ENCODE measurements at places on chromosomes 6 and 20.

DNA sequence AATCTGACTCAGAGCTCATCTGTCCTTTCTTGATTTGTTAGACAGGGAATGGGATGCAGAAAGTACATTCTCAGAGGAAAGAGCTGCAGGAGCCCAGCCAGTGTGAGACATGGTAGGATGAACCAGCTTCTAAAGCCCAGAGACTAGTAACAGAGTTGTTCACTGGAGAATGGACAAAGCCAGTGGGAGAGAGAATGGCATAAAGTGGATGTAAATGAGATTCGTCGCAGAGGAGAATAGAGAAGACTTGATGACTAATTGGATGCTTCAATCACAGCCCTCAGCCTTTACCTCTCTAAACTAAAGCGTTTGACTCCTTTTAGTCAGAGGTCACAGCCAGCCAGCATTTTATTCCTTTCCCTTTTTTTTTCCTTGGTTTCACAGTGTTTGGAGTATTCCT lies 25.5 kb upstream of the L3MBTL3 start:
- no peak for DNase-seq

GRCh38 chr6:160420969-160421556 lies 72.9 kb downstream of the SLC22A3 start:
- no peak for DNase-seq

GRCh38 chr6:106569428-106569827 lies 59.9 kb downstream of the RTN4IP1 start:
- DNase-seq, result no peak

GRCh38 chr20:62413896-62414481 lies 6.9 kb upstream of the CABLES2 start:
- DNase-seq, result no peak

GRCh38 chr20:36043892-36044515 lies 75.6 kb downstream of the CNBD2 start:
- no peak for DNase-seq

DNA sequence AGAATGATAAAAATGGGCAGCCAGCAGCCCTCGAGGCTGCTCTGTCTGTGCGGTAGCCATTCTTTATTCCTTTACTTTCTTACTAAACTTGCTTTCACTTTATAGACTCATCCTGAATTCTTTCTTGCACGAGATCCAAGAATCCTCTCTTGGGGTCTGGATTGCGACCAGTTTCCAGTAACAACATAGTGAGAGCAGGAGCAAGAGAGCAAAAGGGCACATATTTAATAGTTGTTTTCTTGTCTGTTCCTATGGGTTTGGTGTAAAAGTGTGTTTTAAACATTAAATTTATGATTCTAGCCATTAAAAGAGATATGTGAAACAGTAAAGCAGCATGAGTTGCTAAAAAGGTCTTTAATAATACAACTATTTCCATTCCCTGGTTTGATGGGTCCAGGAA lies 78.8 kb upstream of the OPRM1 start:
- DNase-seq, result no peak

DNA sequence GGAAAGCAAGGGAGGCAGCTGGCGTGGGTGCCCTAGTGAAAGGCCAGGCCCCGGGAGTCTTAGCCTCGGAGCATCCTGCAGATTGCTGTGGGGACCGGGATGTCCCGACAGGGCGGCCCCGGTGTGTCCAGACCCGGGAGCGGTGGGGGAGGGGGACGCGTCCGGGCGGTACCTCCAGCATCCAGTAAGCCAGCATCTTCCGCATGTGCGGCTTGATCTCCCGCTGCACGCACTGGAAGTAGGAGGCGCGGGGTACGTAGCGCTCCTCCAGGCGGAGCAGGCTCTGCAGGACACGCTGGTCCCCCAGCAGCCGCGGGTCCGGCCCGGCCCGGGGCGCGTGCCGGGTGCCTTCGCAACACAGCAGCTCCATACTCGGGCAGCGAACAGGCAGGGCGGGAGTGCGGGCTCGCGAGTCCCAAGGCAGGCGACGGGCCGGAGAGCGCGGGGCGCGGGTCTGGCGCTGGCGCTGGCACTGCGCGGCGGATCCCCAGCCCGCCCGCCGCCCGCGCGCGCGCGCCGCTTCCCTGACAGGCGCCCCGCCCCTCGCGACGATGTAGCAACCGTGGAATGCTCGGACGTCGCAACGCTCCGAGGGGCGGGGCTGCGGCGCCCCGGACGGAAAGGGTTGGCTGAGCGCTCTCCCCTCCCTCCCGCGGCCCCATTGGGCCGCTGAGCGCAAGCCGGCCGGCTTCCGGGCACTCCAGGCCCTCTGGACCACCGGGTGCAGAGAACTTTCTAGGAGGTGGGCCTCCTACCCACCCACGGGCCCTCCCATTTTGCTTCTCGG lies at the start of gene CCND3:
Gene CCND3 (minus strand): TSS at position 529 of the 787 bp plus-strand sequence. CDS start 159 bp downstream, at position 370.
- peak; percentile 87 for DNase-seq

- no peak for DNase-seq
These were observed 159.3 kb downstream of the PREX1 start for GRCh38 chr20:48668451-48668946.

GRCh38 chr6:90424580-90424979 lies 127.9 kb upstream of the BACH2 start:
- no peak for DNase-seq

DNA sequence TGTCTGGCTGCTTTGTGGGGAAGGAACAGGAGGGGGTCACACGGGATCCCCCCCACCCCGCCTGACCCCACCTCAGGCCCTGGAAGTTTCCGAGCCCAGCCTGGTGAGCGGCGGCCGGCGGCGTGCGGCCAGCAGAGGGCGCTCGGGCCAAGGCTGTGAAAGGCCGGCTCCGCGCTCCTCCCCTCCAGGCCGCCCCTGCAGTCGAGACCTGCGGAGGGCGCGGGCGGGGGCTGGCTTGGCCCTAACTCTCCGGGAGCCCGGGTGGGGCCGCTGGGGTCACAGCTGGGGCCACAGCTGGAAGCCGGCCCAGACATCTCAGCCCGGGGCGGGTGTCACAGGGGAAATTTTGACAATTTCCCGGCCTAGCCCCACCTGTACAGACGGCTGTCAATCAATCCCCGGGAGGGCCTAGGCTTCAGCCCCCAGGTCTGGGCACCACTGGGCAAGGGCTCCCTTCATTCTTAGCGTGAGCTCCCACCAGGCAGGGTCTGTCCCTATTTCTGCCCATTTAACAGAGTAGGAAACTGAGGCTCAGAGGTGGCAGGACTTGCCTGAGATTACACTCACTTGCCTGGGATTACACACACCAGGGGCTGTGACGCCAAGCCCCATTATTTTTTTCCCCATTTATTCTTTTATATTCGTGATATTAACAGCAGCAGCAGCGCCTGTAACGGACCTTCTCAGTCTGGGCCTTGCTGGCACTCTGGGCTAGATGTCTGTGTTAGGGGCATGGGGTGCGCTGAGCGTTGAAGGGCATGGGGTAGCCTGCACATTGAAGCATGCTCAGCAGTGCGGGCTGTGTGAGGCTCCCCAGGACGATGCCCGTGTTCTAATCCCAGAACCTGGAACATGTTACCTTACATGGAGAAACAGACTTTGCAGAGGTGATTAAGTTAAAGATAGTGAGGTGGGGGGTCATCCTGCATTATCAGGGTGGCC lies 23.0 kb downstream of the ZBP1 start:
- peak; percentile 71 for DNase-seq

DNA sequence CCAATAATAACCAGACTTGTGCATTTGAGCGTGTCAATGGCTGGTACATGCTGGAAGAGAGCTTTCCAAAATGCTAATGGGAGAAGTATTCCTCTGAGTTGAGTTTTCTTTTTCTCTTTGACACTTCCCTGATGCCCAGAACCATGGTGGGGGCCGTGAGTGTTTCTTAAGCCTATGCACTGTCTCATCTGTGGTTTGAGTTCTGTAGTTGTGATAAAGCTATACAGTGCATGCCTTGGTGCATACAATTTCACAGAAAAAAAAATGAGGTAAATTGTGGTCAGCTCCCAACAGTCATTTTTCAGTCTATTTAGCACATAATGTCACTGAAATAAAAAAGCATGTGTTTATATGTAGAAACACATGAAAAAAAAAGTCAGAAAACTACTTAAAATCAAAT lies 204.8 kb downstream of the HDGFL1 start:
- no peak for DNase-seq

DNA sequence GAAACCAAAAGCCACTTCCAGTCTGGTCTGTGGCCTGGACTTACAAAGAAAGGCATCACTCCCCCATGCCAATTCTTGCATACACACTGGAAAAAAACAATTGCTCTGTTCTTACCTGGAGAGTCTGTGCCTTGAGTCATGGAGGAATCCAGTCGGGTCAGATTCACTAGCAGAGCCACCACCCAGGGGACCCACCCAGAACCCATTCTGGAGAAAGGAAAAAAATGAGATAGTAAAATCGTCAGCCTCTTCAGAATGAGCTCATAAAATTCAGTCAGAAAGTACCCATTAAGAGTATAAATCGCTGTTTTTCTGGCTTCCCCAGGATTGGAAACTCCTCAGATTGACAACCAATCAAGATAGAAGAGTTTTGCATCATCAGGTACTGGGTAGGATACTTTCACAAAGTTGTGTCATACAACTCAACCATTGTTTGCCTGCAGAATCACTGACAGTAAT lies at the start of gene HLA-DOB:
Gene HLA-DOB (minus strand): TSS at position 257 of the 459 bp plus-strand sequence. CDS start 51 bp downstream, at position 206.
- no peak for DNase-seq

DNA sequence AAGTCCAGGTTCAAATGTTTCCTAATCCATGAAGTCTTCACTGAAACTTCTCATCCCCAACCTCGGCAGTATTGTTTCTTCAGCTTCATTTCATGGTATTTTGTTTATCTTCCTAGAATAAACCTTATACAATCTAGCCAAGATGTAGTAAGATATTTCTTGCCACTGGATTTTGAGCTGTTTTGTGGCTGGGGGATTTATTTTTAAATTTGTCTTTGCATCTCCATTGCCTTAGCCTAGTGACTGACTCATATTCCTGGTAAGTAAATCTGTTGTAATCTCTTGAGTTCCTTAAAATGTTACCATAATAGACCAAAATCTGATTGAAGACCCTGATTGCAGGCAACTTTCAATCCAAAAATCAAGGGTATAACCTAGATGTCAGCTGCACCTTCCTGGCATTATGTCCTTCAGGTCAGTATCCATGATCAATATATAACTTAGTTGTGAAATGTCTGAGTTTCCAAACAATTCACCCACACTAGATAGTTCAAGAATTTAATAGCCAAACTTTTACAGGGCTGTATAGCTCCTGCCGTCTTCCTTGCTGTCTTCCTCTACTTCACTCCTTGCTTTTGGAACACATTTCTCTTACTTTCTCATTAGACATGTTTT lies 4.7 kb upstream of the TRMT11 start:
- no peak for DNase-seq

- no peak for DNase-seq
These were observed 15.1 kb downstream of the ATRN start for GRCh38 chr20:3485913-3486312.

GRCh38 chr6:111685526-111685925 lies 79.8 kb upstream of the TRAF3IP2 start:
- no peak for DNase-seq

- DNase-seq, result no peak
These were observed 83.5 kb downstream of the NCOA3 start for GRCh38 chr20:47585087-47585747.

DNA sequence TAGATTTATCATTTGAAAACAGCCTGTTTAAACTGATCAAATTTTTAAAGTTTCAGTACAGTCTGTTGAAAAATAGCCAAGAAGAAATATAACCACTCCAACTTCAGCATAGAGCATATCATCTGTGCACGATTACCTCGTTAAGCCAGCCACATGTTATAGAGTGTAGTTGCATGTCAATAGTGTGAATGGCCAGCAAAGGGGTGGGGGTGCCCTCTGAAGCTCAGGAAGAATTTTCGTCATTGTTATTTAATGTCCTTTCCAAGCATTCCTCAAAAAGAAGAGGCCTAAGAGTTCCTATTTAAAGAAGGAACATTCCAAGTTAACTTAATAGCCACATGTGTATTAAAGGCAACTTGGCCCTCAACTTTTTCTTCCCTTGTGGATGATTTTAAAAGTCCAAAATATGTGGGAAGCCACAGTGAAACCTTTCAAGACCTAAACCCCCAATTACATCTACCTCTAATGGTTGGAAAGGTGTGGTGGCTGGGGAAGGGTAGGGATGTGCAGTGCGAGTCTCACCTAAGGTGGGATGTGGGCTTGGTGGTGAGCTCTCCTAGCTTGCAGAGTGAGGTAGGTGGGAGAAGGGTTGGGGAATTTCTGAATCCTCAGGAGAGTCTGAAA lies 1.8 kb upstream of the CCN2 start:
- no peak for DNase-seq

DNA sequence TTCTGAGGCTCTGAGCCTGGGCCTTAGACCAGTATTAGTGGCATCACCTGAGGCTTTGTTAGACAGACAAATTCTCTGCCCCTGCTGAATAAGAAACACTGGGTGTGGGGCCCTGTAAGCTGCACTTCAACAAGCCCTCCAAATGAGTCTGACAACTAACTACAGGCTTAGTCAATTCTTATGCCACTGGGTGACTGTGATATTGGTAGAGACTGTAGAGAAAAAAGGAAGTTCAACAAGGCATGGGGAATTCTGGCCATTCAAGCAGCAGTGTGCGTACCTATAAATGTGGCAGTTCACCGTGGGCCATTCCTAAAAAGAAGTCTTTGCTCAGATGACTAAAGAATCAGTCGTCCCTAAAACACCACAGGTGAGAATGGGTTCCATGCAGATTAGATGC lies 82.7 kb downstream of the MDN1 start:
- DNase-seq, result no peak

- DNase-seq, result peak; percentile 84
These were observed at the start of gene SLCO4A1 for GRCh38 chr20:62642051-62642665. Gene SLCO4A1 (plus strand): TSS chr20:62642503. CDS start chr20:62656455, 13,952 bp downstream.

DNA sequence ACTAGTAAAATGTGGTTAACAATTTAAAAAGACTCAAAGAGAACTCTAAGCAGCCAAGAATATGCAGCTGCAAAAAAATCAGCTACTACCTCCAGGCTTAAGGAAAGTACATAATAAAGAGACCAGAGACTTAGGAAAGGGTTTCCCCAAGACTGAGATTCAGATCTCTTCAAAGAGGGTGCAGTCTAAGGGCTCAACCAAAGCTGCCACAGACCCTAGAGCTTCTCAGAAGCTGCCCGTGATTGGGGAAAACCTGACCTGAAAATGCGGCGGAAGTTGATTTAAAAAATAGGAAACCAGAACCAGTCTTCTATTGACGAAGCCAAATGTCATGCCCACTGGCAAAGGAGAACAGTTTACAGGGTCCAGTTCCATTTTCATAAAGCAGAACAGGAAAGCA lies 516.8 kb upstream of the MARCKS start:
- no peak for DNase-seq

DNA sequence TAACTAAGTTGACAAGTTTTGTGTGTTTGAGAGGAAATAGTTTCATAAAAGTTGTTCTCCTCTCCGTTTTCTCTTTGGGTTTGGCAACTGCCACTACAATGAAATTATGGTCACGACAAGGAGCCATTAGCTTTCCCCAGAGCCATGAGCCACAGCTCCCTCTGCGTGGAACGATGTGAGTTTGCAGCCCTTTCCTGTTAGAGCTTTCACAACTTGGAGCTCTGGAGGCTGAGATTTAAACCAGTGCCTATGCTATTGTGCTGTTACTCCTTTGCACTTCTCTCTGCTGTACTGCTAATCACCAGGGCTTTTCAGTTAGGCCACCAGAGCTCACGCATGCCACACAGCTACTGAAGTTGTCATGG lies 29.3 kb upstream of the TXNDC5 start:
- DNase-seq, result no peak

DNA sequence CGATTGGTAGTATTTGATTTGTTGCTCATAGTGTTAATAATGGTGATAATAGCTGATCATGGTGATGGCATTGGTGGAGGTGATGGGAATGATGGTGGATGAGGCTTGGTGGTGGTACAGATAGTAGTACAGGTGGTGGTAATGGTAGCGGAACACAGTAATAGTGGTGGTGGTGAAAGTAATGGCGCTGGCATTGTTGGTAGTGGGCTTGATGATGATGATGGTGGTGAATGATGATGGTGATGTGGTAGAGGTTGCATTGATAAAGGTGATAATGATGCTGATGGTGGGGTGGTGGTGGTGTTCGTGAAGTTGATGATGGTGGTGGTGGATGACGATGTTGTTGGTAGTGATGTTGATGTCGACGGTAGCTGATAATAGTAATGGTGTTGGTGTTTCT lies 24.6 kb upstream of the CLIC5 start:
- DNase-seq, result no peak
